ENCODE measurements at places on chromosomes 6 and 20.

- DNase-seq, result no peak
These were observed 440.4 kb downstream of the BTBD3 start for GRCh38 chr20:12358006-12358654.

GRCh38 chr6:46655803-46656202 lies 3.0 kb downstream of the SLC25A27 start:
- no peak for DNase-seq

- DNase-seq, result no peak
These were observed 87.3 kb upstream of the AKIRIN2 start for GRCh38 chr6:87789198-87789899.

GRCh38 chr6:125939026-125939425 lies 17.5 kb upstream of the HINT3 start:
- DNase-seq, result no peak

- no peak for DNase-seq
These were observed 39.2 kb downstream of the CYP24A1 start for GRCh38 chr20:54134445-54135220.
